ENCODE measurements at places on chromosomes 13 and 19.

DNA sequence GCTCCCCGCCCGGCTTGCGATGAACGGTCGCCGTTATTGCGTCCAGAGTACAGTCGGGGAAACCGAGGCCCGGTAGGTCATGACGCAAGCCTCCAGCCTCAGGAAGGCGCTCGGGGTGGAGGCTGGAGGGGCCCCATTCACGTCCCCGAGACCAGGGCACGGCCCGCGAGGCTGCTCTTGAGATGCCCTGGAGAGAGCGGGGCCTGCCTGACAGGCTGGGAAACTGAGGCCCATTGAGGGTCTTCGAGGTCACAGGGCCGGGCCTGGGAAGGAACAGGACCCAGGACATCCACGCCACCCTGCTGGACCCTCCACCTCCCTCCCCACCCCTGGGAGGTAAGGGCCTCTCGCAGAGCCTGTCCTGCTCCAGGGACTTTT is 367 bp downstream of the NDUFS7 start:
- DNase-seq = no peak

GRCh38 chr13:31528176-31528575 is 211.2 kb upstream of the RXFP2 start:
- no peak for DNase-seq

DNA sequence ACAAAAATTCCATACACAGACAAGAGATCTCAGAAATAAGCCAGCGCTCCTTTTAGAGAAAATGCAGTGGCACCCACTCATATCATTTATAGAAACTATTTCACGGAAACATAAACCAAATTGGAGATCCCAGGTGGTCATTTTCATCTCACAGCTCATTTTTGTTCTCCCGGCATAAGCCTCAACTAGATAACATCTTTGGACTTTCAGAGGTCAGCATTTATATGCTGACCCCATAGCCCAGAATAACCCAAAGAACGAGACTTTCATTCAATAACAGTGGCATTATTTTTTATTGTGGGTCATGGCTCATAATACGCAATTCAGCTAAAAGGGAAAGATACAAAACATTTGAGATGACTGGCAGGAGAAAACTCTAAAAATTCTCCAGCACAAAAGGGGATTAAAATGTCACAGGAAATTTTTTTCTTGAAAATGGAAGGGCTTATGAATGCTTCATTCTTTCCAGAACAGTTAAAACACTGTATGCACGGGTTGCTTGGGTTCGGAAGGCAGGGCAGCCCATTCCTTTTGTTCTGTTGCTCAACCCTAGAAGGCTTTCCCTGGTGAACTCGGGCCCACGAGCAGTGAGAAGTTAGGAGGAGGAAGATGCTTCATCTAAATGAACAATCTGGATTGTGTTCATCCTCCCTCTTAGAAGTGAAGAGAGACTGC is 24.0 kb downstream of the STARD13 start:
- no peak for DNase-seq

GRCh38 chr13:28527629-28528028 is 32.7 kb upstream of the FLT1 start:
- no peak for DNase-seq

DNA sequence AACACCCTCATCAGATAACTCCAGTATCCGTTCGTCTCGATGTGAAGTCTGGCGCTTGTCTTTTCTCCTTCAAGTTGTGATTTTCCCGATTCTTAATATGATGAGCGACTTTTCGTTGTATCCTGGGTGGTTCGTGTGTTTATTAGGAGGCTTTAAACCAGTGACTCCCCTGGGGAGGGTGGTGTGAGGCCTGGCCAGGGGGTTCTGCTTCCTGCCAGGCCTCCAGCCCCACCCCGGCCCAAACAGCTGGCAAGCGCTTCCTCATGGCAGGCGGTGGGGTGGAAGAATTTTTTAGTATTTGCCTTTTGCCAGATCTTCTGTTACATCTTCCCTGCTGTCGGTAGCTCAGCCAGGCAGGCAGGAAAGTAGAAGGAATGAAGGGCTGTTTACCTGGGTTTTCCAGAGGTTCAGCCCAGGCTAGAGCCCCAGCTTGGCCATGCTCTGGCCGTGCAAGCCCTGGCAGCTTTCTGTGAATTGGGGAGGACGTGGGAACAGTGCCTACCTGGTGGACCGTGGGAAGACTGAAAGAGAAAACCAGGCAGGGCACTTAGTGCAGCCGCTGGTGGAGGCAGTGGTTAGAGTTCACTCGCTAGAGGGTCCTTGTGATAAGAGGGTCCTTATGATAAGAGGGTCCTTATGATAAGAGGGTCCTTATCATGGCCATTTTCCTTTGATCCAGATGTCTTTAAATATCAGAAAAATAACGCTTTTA is 37.7 kb upstream of the DCUN1D2 start:
- DNase-seq = no peak

DNA sequence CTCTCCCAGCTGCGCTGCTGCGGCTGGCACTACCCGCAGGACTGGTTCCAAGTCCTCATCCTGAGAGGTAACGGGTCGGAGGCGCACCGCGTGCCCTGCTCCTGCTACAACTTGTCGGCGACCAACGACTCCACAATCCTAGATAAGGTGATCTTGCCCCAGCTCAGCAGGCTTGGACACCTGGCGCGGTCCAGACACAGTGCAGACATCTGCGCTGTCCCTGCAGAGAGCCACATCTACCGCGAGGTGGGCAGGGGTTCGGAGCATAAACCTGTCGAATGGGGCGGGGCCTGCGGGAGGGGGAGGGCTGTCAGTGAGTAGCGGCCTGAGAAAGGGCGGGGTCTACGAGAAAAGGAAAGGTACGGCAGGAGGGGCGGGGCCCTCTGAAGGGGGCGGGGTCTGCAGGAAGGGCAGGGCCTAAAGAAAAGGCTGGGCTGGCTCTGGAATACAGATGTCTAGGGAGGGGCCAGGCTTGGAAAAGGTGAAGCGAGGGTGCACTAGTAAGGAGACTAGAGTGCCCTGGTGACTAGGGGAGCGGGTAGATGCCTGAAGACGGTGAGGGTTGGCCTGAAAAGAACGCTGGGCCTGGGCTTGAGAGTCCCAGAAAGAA is 3.6 kb downstream of the CD37 start:
- DNase-seq = no peak

GRCh38 chr19:32908641-32909190 is 39.1 kb upstream of the SLC7A9 start:
- no peak for DNase-seq

DNA sequence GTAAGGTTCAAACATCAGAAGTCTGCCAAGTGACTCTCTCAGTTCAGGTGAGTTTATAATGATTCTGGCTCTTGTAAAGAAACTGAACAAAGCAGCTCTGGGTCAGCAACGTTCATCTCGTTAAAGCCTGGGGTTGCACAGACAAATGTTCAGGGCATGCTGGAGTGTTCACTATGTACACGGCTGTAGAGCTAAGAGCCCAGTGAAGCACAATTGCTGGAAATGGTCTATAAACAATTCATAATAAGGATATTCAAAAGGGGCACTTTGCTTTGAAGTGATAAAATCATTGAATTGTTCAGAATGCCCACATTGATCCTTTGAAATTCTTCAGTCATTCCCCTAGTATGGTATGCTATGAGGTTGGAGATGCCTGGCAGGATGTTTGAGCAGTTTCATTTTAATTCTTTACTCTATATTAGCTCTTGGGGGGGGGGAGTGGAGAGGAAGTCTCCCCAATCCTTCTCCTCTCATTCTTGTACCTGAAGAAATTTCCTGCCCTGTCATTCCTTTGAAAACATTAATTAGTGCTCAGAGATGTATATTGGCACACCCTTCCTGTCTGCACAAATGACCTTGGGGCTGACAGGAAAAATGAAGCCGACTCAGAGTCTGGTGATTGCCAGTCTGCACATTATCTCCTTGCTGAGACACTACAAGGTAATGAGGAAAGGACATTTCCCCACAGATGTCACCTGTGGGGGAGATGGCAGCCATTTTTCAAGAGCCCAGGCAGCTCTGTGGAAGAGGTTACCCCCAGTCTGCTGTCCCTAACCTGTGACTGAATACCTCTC is 145.5 kb downstream of the DLEU7 start:
- no peak for DNase-seq

DNA sequence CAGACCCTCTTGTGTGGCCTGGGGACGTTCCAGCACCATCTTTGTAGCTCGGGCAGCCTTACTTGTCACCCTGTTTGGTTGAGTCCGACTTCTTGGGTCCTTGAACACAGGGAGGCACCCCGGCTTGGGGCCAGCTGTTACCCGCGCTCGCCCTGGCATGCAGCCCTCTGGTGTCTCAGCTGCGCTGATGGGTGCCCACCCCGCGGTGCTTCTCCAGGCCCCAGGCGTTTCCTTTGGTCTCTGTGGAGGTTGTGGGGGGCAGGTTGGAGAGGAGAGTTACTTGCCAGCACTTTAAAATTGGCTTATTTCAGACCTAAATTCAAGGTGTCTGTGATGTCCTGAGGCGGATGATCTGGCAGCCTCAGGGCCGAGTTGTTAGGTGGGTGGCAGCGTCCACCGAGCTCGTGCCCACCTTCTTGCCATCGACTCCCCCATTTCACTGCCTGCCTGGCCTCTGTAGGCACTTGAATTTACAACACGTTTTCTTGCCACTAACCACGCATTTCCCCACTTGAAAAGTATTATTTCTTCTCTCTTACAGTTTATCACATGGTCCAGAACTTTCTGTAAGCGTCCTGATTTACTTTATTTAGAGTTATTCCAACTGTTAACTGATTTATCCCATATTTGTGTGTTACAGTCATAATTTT is 16.9 kb downstream of the UBAC2 start:
- DNase-seq = peak; percentile 42

GRCh38 chr19:16038196-16038695 is 38.0 kb upstream of the TPM4 start:
- DNase-seq = no peak

- DNase-seq = no peak
Observed at GRCh38 chr13:74064805-74065312, 69.3 kb downstream of the KLF12 start.

- no peak for DNase-seq
Observed at GRCh38 chr19:46392252-46392801, 21.0 kb downstream of the CCDC8 start.

DNA sequence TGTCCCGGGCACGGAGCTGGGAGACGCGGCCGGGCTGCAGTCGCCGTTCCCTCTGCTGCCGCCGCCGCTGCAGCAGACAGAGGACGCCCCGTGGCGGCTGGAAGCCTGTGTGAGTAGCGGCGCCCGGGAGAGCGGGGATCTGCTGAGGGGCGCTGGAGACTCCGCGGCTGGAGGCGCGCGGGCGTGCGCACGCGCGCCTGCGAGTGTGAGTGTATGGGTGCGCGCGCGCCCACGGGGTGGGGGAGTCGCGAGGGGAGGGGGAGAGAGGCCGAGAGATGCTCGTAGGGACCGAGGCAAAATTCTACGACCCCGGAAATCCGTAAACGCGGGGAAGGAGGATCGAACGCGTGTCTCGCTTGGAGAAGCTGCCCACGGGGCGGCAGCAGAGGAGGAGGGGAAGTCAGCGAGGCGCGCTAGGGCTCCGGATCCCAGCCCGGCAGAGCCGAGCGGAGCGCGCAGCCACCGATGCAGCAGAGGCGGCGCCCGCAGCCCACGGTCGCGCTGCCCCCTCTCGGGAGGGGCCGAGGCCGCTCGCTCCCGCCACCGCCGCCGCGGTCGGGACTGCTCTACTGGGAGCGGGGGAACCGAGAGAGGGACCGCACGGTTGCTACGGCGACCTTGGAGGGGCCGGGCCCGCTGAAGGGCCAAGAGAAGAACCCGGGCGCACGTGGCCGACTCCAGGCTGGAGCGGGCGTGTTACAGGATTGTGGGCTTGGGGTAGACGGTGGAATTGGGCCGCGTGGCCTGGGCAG is at the start of gene ENOX1:
Gene ENOX1, minus strand, starts transcription at position 207 of the 752 bp plus-strand sequence.
- DNase-seq = no peak

GRCh38 chr19:9914001-9914314 is 22.4 kb downstream of the OLFM2 start:
- no peak for DNase-seq

GRCh38 chr13:46315036-46315435 is 72.0 kb downstream of the RUBCNL start:
- DNase-seq = no peak

- DNase-seq = no peak
Observed at GRCh38 chr13:80486402-80486801, 145.5 kb upstream of the SPRY2 start.

DNA sequence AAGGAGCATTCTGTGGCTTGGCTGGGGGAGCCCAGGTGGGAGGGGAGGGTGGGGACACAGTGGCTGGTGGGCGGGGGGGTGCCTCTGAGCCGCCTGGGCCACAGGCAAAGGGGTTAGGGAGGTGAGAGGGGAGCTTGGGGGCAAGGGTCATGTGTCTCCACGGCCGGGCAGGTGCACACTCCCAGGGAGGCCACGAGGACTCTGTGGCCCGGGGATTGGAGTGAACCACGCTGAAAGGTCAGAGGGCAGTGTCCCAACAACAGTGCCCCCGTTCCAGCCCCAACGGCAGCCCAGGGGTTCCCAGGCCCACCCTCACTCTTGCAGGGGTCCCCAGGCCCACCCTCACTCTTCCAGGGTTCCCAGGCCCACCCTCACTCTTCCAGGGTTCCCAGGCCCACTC is 9.6 kb downstream of the C2CD4C start:
- no peak for DNase-seq

- DNase-seq = peak; percentile 47
Observed at GRCh38 chr19:34217952-34218817, 36.2 kb upstream of the GARRE1 start.

DNA sequence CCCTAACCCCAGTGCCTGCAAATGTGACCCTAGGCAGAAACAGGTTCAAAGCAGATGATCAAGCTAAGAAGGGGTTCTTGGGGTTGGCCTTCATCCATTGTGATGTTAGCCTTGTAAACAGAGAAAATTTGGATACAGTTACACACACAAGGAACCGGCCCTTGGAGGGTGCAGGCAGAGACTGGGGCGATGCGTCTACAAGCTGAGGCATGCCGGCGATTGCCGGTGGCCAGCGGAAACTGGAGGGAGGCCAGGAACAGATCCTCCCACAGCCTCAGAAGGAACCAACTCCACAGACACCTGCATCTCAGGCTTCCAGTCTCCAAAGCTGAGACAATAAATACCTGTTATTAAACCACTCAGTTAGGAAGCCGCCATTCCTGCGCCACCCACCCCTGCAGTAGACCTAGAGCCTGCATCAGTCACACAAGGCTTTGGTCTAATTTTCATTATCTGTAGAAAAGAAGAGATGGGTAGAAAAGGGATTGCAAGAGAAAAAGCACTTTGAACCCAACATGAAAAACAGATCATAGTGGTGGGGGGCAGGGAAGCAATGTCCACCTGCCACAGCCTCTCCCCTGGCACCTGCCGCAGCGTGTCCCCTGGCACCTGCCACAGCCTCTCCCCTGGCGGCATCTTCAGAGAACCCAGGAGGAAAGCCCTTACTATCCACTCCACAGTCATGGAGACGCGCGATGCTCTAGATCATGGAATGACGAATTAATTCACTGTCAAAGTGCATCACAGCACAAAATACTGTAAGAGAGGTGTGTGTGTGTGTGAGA is 119.7 kb upstream of the SOX1 start:
- no peak for DNase-seq

DNA sequence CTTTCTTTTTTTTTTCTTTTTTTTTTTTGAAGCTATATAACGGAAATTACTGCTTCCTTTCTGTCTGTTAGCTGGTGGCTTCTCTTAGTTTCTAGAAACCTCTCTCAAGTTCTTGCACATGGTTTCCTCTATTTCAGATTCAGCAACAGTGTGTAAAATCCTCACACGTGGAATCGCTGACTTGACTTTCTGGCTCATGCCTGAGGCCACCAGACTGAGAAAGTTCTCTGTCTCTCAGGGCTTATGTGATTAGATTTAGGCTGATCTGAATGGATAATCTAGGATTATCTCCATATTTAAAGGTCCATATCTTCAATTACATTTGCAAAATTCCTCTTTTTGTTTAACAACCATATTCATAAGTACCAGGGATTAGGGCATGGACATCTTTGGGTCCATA is 856.3 kb upstream of the SLITRK6 start:
- no peak for DNase-seq
